ENCODE measurements at places on chromosomes 5 and 9.

DNA sequence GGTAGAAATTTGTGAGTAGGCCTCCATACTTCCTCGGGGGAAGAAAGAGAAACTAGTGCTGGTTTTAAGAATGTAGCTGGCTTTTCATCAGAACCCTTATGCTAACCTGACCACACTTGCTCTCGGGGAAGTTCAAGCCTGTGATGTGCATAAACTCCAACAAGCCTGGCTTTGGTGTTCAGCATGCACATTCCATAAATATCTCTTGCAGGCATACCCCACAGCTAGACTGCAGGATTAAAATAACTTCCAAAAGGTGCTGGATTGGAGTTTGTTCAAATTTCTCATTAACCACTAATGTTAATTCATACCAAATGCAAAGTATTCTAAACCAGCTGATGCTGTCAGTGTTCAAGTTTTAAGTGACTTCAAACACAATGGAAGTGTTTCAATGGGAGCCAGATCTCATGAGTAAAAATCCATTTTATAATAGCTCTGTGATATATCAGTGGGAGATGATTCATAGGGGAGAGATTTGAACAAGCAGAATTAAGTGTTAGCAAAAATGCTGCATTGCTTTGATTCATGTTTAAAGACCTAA is 79.4 kb downstream of the NPR3 start:
- DNase-seq: no peak

DNA sequence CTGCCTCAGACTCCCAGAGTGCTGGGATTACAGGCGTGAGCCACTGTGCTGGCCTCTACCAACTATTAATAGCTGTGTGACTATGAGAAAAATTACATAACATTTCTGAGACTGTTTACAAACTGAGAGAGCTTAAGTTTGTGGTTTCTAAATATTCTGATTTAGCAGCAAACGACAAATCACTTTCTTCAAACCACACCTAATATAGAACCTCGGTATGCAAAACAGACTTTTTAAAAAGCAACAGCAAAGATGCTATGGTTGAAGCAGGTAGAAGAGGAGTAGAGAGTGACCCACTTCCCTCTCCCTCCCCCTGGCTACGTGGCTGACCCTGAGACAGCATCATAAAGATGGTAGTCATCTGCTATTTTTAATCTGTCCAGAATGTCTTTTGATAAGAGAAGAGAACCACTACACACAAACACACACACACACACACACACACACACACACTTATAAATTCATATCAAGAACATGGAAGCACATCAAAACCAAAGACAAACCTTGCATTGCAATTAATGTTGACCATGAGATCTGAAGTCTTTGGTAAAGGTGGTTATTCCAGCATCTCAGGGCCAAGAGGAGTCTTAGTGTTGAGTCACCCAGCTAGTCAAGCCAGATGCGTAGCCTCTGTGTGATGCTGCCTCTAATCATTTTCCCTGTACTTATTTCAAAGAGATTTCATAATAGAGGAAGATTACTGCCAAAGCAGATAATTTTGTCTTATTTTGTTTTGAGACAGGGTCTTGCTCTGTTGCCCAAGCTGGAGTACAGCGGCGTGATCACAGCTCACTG is 58.1 kb upstream of the TMEM215 start:
- no peak for DNase-seq

- DNase-seq: no peak
Observed at GRCh38 chr5:88886252-88886651, 3.3 kb upstream of the MEF2C start.

DNA sequence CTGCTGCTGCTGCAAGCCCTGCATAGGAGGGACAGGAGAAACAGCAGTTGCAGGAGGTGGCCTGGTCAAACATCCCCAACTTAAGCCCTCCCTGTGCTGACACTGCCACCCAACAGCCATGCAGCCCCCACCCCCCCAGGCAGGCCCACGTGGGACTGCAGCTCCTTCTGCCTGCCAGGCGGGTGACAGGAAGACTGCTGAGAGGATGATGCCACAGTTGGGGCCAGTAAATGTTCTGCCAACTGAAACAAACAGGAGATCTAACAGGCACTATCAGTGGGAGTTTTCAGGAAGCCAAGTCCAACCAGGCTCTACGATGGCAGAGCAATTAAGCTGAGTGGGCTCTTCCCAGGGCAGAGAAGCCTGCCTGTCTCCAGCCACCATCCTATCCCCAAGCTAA is 31.1 kb downstream of the DIRAS2 start:
- DNase-seq: no peak

DNA sequence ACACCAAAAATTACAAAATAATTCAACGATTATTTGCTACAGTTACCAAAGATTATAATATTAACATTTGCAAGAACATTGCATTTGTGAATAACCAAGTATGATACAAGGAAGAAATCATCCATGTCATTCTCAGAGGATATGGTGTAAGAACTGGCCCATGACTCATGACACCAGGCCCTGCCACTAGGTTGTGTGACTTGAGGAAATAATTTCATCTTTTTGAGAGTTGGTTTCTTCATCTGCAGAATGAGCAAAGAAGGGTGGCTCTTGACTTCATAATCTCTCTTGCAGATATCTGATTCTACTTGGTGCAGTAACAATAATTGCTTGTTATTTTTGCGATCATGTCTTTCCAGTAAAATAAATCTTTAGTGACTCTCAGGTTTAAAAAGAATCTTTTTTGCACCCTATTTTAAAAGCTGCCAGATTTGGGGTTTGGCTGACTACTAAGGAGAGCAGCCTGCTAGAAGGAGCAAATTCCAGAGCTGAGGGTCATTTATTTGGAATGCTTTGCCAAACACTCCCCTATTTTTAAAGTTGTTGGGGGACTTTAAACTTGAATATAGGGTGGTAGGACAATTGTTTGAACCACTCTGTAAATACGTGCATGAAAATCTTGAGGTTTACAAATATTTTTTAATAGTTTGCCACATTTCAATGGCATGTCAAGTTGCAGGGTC is 23.5 kb downstream of the ITGA1 start:
- no peak for DNase-seq

GRCh38 chr9:3398232-3398648 is 127.6 kb downstream of the RFX3 start:
- no peak for DNase-seq

DNA sequence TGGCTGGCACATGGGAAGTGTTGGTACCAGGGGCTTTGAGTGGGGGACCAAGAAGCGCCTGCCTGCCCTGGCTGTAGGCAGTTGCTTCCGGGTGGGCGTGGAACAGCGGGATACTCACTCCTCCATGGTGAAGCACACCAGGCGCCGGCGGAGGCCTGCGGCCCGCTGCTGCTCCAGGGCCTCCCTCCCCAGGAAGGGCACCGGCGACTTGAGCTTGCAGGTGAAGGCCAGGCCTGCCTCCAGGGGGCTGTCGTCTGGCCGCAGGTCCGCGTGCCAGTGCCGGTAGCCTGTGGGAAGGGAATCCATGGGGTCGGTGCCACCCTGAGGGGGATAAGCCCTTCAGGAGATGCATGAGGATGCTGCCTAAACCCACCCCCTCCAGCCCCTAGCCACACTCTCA is 34.3 kb downstream of the DBH start:
- DNase-seq: no peak

- DNase-seq: peak; percentile 35
Observed at GRCh38 chr5:173925449-173926071, 37.4 kb downstream of the CPEB4 start.

- DNase-seq: no peak
Observed at GRCh38 chr5:113340537-113340936, 94.3 kb downstream of the TSSK1B start.

DNA sequence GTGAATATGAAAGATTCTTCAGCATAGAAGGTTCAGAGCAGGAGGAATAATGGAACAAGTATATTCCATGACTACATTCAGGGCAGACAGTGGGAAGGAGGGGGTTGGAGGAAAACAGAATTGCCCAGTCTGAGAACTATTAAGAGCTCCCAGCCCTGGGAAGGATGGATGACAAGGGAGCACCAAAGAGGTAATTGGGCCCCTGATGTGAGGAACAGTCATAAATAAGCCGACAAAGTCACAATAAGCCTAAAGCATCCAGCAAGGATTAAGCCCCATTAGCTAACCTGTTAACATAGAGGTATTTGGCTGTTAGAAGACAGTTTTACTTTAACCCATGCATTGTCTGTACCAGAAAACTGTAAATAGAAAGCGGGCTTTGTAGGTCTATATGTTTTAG is 348.7 kb upstream of the SEMA6A start:
- no peak for DNase-seq

GRCh38 chr9:135075234-135076142 is 12.0 kb upstream of the OLFM1 start:
- DNase-seq: no peak

DNA sequence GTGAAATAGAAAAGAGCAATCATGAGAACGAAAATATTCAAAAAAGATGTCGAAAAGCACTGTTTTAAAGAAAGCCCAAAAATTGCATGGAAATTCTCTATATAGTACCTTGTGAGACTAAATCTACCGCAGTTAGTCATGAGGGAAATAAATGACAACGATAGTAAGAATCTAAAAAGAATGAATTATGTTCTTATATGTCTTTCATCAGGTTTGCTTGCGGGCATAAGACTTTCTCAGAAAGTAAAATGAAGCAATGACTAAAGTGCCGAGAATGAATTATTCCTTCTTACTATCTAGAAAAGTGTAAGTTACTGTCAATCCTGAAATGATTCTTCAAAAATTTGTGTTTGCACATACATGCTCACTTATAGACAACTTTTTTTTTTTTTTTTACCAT is 26.4 kb downstream of the PTPRD start:
- DNase-seq: no peak

DNA sequence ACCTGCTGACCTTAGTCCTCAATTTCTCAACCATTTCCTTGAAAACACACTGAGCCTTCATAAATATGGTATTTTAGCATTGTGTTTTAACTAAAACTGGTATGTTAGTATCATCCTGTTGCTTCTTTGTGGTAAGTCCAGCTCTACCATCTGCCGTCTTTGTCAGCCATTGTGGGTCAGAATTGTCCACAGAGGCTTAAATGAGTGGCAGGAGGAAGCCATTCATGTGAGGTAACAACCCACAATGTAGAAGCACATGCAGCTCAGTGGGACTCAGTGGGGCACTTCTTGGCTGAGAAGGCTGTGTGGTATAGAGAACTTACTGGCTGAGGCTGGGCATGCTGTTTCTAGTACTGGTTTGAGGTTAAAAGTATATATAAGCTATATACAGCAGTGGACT is 149.2 kb upstream of the NR3C1 start:
- no peak for DNase-seq

All from stimulated activated CD4-positive, alpha-beta T cell treated with anti-CD3 and anti-CD28 coated beads, Interleukin-2, amount 100 ng/mL, for 24 hours (primary cell).